ENCODE measurements at places on chromosomes 12 and 14.

DNA sequence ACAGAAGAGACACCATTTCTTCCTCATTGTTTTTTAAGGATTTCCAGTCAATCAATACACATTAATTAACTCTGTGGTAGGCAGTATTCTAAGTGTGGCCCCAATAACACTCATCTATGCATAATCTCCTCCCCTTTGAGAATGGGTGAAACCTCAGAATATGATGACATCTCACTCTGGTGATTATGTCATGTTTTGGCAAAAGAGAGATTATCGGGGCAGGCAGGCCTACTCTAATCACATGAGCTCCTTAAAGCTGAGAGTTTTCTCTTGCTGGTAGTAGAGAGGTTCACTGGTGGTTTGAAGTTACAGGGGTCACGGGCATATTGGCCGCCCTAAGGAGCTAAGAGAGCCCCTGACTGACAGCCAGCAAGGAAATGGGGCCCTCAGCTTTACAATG is 7.1 kb upstream of the LGMN start:
- DNase-seq: no peak

- DNase-seq: no peak
Observed at GRCh38 chr12:67876305-67876915, 112.8 kb upstream of the IFNG-AS1 start.

GRCh38 chr12:24550609-24551008 is 398.3 kb downstream of the BCAT1 start:
- no peak for DNase-seq

DNA sequence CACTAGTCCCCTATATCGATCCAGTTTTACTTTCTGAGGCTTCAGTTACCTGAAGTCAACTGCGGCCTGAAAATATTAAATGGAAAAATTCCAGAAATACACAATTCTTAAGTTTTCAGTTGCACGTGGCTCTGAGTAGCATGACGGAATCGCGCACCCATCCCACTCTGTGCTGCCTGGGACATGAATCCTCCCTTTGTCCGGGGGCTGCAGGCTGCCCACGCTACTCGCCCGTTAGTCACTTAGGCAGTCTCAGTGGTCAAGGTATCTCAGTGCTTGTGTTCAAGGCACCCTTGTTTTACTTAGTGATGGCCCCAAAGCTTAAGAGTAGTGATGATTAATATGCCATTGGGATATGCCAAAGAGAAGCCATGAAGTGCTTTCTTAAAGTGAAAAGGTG is 46.6 kb downstream of the LGMN start:
- DNase-seq: no peak

- DNase-seq: no peak
Observed at GRCh38 chr12:110639336-110640141, 25.6 kb downstream of the TCTN1 start.

- no peak for DNase-seq
Observed at GRCh38 chr12:120639771-120640721, at the start of gene CABP1. CABP1 (plus strand) TSS chr12:120640626; CDS start chr12:120640686, 60 bp downstream.

- DNase-seq: no peak
Observed at GRCh38 chr12:9204380-9204779, 3.8 kb downstream of the PZP start.

DNA sequence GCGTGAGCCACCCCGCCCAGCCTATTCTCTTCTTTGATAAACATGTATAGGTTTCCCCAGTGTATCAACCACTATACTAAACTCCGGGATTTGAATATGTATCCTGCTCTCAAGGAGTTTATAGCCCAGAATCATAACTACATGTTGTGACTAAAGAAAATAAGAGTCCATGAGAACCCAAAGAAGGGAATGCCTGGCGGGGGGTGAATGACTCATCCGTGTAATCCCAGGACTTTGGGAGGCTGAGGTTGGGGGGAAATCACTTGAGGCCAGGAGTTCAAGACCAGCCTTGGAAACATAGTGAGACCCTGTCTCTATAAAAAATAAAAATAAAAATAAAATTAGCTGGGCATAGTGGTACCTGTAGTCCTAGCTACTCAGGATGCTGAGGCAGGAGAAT is 57.2 kb downstream of the SIX6 start:
- DNase-seq: no peak

DNA sequence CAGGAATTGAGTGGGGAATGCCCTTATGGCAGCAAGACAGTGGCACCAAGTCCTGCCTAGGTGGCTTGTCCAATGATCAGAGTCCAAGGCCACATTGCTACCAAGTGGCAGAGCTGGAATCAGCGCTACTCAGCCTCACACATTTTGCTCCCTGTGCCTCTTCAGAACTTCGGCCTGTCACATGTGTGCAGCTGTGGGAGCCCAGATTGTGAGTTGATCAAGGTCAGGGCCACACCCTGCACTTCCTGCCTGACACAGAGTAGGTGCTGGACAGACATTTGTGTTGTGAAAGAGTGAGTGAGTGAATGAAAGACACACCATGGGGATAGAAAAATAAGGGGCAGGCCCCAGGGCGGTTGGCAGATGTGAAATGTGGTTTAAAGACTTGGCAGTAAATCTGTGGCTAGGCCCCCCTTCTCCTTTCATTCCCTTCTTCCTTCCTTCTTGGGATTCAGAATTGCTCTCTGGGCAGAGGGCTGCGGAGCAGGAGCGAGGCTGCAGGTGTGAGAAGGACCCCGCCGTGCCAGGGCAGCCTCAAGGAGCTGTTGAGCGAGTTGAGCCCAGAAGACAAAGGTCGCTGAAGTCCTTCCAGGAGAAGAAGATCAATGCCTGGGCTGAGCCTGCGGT is 83.5 kb downstream of the SLC25A47 start:
- no peak for DNase-seq

DNA sequence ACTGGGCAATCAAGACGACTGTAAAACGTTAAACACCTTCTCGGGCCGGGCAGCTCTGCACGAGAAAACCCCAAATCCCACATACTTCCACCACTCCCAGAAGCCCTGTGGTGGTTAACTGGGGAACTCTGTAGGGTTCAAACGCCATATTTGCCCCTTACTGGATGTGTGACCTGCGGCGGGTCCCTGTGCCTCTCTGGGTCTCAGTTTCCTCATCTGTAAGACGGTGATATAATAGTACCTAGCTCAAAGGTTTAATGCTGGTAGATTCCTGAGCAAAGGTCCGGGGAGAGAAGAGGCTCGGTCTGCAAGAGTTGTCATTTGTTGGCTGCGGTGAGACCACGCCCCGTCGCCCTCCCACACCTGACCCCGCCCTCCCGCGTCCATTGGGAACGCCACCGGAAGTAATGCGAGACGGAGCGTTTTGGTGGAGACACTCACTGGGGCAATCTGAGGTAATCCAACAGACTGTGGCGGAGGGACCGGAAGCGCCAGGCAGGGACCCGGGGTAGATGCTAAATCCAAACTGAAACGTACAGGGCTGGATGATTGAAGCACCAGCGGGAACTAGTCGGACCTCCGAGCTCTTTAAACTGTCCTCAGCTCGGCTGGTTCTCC is 661 bp upstream of the OGFOD2 start:
- DNase-seq: peak; percentile 99

GRCh38 chr14:29663281-29663801 is 264.3 kb downstream of the PRKD1 start:
- no peak for DNase-seq

Data from vagina (tissue), 2 donors.